ENCODE measurements at places on chromosomes 2 and 18. TPM values are rescaled to one million over a fixed set of nuclear protein-coding genes. Genes with fewer than 3 reads are reported as not detected.

Gene NFU1
- 117 TPM for total RNA-seq

Gene C2orf49
- total RNA-seq, result 18.6 TPM

Gene CAD
- total RNA-seq, result 8.5 TPM

Gene C18orf54
- 1.7 TPM for total RNA-seq

DNA sequence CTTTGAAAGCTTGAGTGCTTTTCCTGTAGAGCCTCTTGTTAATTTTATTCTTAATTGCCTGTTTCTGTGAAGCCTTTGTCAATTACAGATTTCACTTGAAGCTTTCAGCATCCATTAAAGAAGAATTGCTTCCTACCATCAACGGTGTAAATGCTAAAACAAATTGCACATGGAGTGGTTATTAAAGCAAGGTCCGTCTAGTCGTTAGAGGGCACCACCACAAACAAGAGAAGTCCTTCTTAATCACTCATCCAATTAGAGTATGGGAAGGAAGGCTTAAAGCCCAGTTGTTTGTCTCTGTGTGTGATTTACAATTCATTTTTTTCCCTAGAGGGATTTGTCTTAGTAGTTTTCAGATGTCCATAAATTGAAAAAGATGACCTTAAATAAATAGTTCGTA is 1.6 kb downstream of the KCNJ3 start:
- no peak for DNase-seq

DNA sequence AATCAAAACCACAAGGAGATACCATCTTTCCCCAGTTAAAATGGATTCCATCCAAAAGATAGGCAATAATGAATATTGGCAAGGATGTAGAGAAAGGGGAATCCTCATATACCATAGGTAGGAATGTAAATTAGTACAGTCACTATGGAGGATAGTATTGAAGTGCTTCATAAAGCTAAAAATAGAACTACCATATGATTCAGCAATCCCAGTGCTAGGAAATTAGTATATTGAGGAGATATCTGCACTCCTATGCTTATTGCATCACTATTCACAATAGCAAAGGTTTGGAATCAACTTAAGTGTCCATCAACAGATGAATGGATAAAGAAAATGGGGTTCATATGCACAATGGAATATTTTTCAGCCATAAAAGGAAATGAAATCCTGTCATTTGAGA is 251.2 kb downstream of the ZNF804A start:
- DNase-seq, result no peak

- DNase-seq, result no peak
These were observed 8.5 kb upstream of the CYBRD1 start for GRCh38 chr2:171513719-171514160.

DNA sequence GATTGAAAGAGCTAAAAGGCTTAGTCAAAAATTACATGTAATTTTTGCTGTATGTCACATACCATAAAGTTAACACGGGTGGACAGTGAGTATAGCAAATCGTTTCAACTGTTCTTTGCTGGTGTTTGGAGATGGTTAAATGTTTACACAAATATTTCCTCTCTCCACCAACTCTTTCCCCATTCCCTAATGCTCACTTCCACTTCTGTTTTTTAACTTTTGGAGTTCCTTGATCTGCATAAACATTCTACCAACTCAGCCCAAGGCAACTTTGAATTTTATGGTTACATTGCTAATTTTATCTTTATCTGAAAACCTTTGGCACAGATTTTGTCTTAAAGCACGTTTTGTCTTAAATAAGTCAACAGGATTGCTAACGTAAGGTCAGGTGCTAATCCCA is 1.9 kb upstream of the SPOPL start:
- DNase-seq, result no peak

GRCh38 chr2:46947841-46948240 is 32.2 kb upstream of the MCFD2 start:
- DNase-seq, result no peak

- no peak for DNase-seq
These were observed 42.7 kb downstream of the RAB31 start for GRCh38 chr18:9750606-9751304.

DNA sequence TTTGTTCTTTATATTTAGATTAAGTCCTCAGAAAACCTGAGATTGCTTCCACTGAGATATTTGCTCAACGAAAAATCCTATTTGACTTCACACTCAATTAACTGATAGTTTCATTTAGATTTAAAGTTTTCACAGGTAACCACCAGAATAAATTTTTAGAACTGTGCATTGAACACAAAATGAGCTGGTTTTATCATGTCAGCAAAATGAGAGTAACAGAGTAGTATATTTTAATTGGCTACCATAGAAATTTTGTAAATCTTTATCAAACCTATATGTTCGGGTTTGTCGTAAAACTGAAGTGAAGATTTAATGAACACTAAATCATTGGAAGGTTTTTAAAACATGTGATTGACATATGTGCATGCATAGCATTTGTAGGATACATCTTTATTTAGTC is 32.7 kb upstream of the MFF start:
- no peak for DNase-seq

GRCh38 chr2:234241656-234242458 is 191.4 kb downstream of the SPP2 start:
- DNase-seq, result no peak

GRCh38 chr18:58827886-58828285 is 36.8 kb upstream of the ZNF532 start:
- no peak for DNase-seq

DNA sequence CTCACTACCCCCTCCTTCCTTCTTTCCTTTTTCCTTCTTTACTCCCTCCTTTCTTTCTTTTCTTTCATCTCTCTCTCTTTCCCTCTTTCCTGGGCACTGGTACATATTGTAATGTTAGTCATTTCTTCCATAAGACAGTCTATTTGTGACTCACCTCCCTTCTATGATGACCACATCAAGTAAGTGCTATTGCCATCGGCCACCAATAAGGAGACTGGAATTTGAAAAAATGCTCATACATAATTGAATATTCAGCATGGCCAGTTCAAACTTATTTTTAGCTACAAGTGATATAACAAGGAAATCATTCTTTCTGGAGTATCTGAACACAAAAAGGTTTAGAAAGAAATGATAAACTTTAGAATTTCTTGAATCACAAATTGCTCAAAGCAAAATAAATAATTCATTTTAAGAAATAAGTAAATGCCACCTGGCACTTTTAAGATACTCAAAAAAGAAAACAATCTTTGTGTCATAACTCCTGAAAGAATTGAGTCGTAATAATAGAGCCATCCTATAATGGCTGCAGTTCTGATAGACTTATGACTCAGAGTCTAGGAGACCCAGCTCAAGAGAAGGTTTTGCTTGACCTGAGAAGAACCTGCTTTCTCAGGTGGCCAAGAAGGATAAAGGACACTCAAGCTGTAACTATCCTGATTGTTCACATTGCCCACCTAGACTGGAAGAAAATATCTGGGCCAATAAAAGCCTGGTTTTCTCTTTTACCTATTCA is 51.6 kb upstream of the CCBE1 start:
- DNase-seq, result no peak

GRCh38 chr2:174716785-174717184 is 47.5 kb downstream of the CHRNA1 start:
- DNase-seq, result no peak

- peak; percentile 24 for DNase-seq
These were observed 470 bp downstream of the KCNF1 start for GRCh38 chr2:10912076-10912731.

GRCh38 chr2:86625096-86625495 is 1.4 kb upstream of the RNF103 start:
- no peak for DNase-seq

GRCh38 chr18:14922031-14922430 is 174.1 kb downstream of the ANKRD30B start:
- no peak for DNase-seq

- no peak for DNase-seq
These were observed 2.9 kb downstream of the PROKR1 start for GRCh38 chr2:68646303-68646702.

DNA sequence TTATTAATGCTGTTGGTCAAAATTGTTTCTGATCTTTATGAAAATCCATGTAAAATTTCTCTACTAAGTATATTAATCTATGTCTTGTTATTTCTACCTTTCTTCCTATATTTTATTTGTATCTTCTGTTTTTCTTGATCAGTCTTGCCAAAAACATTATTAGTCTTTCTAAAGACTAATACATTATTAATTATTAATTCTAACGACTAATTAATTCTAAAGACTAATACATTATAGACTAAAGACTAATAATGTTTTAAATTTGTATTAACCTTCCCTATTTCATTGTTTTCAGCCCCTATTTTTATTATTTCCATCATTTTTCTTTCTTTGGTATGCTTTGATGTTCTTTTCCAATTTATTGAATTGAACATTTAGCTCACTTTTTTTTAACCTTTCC is 27.7 kb downstream of the NEURL3 start:
- no peak for DNase-seq

DNA sequence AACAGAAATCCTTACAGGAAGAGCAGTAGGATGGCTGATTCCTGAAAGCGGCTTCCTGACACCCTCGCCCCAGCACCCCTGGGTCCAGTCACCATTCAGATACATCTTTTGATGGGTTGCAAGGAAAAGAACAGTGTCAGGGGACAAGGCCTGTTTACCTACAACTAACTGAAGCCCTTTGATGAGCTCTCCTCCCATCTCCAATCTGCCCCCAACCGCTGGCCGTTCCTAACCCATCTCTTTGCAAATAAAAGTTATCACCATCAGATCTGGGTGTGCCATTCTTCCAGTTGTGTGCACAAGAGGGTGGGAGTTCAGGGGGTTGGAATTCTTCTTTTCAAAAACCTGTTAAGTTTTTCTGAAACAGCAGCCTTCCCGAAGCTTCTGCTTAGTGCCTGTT is 48.9 kb downstream of the ARL4C start:
- DNase-seq, result no peak

- no peak for DNase-seq
These were observed 7.7 kb downstream of the L3MBTL4 start for GRCh38 chr18:6406910-6407470.

DNA sequence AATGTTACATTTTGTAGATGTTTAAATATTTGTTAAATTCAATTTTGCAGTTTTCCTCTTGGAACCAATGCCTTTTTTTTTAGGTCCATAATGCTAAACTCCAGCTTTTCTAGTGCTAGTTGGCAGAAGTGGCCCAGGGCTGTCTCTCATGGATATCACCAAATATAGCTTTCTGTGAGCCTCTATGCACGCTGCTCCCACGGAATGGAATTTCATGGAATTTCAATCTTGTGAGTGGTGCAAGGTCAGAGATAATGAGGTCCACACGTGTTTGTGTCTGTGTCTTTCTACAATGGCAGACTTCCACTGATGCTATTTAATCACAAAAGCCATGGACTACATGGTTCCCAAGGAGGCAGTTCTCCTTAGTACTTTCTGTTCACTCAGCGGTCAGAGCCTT is 191.5 kb upstream of the PARD3B start:
- no peak for DNase-seq

- DNase-seq, result no peak
These were observed 1014.3 kb upstream of the CDH2 start for GRCh38 chr18:29191263-29191662.

GRCh38 chr2:64318476-64318748 is 135.6 kb upstream of the LGALSL start:
- DNase-seq, result no peak

DNA sequence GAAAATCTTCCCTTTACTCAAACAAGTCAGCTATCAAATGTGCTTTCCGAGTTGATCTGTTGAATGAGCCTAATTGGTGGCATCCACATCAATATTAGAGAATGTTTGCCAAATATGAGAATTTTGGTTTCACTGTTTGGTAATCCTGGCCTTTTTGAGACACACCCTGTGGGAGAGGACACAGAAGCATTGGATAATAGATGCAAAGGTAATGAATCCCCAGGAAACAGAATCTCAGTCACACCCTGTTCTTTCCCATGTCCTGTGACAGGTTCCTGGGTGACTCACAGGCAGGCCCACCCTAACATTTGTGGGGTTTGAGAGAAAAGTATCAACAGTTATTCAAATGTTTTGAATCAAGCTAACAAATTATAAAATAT is 99.8 kb upstream of the PELI1 start:
- DNase-seq, result no peak

GRCh38 chr2:72131371-72131891 is 16.2 kb downstream of the CYP26B1 start:
- no peak for DNase-seq

DNA sequence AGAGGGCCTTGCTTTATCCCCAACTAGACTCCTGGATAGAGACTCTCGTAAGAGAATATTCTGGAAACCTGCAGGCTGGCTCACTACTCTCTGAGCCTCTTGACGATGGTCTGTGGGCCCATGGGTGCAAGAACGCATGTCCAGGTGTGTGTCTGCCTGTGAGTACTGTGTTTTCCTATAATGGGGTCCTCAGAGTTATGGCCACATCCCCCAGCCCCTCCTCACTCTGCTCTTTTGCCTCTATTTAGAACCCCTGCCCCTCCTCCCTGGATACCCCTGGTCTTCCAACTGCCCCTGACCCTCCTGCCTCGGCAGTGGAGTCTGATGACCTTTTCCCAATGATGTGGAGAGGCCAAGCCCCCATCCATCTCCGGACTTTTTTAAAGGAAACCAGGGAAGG is 148.1 kb downstream of the ZFP36L2 start:
- DNase-seq, result no peak

GRCh38 chr18:31046916-31047315 is 4.4 kb upstream of the DSC3 start:
- no peak for DNase-seq

DNA sequence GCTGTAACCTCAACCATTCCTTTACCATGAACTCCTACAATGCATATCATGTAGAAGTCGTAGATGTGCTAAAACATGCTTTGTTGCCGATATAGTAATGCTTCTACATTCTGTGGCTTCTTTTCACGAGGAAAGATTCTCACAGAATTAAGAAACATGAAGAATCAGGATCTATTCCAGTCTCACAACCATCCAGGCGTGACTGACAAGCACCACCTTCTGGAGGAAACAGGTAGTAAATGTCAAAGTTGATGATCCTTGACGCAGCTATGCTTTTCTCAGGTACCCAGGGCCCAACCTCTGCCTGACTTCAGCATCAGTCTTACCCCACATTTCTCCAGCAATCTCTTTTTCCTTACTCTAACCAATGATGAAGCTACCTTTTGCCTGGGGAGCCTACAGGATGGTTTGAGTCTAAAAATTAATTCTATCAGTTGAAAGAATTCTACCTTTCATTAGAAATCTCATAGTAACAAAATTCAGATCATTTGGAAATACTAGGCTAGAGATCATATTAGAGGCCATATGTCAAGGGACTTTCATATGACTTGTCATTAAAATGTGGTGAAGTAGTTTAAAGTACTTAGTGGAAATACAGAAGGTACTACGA is 123.3 kb upstream of the RND3 start:
- DNase-seq, result no peak

- DNase-seq, result no peak
These were observed 2.8 kb upstream of the HAT1 start for GRCh38 chr2:171919453-171919852.
